CD14-positive monocyte (primary cell): ENCODE measurements at places on chromosomes 13 and 19.

DNA sequence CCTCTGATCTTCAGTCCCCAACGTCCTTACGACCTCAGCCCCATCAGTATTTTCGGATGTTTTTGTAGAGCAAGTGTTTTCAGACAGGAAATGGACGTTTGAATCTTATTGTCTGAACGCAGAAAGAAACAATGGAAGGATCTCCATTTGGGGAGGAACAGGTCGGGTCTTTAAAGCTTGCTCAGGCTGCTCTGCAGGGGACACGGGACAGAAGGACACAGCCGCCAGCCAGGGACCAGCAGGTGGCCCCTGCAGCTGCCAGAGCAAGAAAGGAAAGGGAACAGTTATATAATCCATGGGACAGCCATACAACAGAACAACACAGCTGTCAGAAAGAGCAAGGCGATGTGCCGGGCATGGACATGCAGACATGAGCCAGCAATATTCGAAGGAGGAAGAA, 18.5 kb upstream of the IGLON5 start:
- no peak for DNase-seq

GRCh38 chr19:13034636-13035035, 39.4 kb downstream of the NFIX start:
- DNase-seq: no peak

DNA sequence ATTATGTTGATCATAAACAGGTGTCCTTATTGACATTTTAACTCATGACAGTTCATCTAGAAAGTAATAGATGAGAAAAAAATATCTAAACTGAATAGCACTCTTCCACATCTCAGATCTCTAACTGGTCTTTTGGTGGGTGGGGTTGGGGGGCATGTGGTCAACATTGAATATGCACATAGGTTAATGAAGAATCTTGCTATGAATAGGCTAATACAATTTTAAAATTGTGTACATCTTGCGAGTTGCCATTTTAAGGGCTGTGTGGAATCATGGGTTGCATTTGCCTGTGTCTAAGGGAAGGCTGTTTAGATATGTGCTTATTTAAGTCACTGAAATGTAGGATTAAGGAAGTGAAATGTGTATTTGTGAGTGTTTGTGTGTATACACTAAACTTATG, 346.0 kb downstream of the ITGBL1 start:
- no peak for DNase-seq

DNA sequence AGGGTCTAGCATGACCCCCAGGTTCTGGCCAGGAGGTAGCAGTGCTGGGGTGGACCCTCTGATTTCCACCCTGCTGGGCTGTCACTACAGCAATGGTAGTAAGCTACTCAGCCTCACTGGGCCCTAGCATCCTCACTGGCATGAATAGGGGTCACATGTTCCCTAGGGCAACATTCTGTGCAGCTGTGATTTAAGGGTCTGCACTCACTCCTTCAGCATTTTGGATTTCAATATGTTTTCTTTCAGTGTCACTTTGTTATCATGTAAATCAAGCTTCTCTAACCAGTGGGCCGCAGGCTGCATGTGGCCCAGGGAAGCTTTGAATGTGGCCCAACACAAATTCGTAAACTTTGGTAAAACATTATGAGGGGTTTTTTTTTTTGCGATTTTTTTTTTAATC, 57.8 kb downstream of the SPATA13 start:
- DNase-seq: no peak

DNA sequence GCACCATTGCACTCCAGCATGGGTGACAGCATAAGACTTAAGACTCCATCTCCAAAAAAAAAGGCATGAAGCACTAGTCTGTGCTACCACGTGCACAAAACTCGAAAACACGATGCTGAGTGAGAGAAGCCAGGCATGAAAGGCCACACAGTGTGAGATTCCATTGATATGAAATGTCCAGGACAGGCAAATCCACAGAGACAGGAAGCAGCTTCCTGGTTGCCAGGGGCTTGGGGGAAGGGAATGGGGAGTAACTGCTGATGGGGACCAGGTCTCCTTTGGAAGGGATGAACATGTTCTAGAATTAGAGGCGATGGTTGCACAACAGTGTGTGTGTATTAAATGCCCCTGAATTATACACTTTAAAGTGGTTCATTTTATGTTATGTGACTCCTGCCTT, 15.9 kb upstream of the JUND start:
- DNase-seq: no peak

- no peak for DNase-seq
Measured at GRCh38 chr13:98144801-98145350, 2.0 kb downstream of the FARP1 start.

DNA sequence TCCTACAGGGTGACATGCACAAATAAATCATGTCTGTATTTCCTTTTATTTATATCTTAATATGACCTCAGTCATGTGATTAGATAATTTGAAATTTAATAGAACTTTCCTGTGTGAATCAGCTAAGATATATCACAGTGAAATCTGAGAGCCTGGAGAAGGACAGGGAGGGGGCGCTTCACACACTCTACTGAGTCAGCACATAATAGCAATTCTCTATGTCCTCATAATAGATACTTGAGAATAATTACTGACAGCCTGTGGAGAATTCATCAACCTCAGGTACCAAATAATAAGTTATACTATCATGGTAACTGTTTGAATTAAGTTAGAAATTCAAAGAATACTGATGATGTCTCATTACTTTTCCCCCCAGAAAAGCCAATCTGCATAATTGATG, 98.0 kb upstream of the SLC10A2 start:
- DNase-seq: no peak

- DNase-seq: peak; percentile 92
Measured at GRCh38 chr19:2327773-2328400, 499 bp downstream of the LSM7 start.

DNA sequence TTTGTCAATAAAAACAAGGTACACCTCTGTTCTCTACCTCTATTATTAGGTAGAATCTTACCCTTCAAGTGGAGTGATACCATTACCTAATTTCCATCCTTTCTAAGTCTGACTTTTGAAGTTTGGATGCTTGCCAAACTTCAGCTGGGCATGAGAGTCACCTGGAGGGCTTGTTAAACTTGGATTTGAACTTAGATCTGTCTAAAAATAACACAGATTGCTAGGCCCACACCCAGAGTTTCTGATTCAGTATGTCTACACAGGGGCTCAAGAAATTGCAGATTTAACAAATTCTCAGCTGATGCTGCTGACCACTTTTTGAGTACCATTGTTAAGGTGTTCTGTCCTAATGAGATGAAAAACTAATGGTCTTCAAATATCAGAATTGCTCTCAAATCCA, 512.2 kb downstream of the LMO7 start:
- DNase-seq: no peak

- no peak for DNase-seq
Measured at GRCh38 chr19:48393559-48394330, at the start of gene GRIN2D. Gene GRIN2D (plus strand): TSS chr19:48393668. CDS start chr19:48398393, 4,725 bp downstream.

DNA sequence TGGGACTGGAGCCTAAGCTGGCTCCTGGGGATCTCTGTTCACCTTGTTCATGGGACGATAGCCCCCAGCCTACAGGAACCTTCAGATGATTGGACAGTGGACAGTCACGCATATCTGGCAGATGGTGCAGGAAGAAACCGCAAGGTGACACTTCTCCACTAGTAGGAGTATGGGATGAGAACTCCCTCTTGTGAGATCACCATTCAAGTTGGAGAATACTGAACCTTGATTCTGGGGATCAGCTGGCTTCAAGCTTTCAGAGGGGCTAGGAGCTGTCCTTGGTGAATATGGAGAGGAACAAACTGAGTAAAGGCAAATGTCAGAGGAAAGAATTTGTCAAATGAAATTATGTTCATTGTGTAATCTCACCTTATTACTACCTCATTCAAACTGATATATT, 204.5 kb downstream of the PDS5B start:
- DNase-seq: no peak
